Posterior vena cava (tissue), 2 donors: ENCODE measurements at places on chromosomes 5 and 9. TPM values are rescaled to one million over a fixed set of nuclear protein-coding genes. Genes with fewer than 3 reads are reported as not detected.

ADAMTSL2 gene
- 11.3 TPM for total RNA-seq

CA9 gene
- not detected for total RNA-seq

DNA sequence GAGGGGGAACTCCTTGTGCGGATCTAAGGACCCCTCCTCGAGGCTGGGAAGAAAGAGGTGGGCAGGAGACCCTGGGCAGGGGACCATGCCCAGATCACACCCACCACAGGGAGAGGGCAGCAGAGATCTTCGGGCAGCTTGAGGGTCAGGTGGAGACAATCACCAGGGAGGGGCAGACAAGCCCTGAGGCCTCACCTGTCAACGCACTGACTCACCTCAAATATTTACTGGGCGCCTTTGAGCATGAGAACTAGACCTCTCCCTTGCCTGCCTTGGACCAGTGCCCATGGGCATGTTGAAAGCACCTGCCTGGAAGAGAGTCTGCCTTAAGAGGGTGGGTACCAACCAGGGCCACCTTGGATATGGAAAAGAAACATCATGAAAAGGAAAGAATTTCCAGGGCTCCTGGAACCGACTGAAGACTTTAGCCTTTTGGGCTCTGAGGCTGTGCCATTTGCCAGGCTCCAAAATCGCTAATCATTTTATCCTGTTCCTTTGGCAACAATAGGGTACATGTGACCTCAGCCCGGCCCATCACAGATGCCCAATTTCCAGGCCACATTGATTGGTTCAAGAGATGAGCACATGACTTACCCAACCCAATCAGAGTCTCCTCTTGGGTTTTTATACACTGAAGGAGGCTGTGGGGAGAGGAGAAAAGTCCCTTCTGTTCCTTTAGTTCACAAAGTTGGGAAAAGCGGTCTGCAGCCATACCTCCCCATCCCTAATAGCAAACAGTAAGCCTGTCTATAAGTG lies 10.4 kb upstream of the SPINK4 start:
- peak; percentile 24 for DNase-seq

- DNase-seq, result no peak
These were observed 90.7 kb upstream of the DHFR start for GRCh38 chr5:80745490-80745889.

GRCh38 chr9:91915524-91916263 lies 34.3 kb downstream of the ROR2 start:
- DNase-seq, result no peak
